Activated gamma-delta T cell treated with Interleukin-2 at 50 U/mL for 16 hours (primary cell): ENCODE measurements at places on chromosomes 1 and 21.

- DNase-seq, result no peak
Measured at GRCh38 chr1:9289711-9290485, 2.8 kb upstream of the SPSB1 start.

DNA sequence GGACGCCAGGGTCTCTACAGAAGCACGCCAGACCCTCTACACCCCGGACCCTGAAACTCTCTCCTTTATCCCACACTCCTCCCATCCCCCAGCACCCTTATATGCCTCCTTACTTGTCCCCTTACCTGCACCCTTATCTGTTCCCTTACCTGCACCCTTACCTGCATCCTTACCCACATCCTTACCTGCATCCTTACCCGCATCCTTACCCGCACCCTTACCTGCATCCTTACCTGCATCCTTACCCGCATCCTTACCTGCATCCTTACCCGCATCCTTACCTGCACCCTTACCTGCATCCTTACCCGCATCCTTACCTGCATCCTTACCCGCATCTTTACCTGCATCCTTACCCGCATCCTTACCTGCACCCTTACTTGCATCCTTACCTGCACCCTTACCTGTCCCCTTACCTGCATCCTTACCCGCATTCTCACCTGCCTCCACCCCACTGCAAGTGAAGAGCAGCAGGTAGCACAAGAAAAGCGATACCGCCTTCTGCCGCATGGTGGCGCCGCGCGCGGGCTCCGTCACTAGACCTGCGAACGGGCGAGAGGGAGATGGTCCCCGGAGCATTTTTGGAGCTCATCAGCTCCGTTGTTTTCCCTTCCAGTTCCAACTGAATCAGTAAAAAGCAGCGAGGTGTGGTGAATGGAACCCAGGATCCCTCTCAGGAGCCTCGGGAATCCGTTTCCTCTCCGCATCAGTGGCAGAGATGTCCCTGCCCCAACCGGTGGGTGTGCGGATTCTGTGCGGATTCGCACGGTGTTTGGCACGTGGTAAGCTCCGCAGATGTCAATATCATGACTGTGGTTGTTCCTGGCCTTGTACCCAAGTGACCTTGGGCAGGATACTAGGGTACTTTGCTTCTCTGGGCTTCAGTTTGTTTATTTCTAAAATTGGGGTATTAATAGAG is 2.9 kb downstream of the IFI6 start:
- peak; percentile 90 for DNase-seq

GRCh38 chr1:151989211-151989862 is 4.3 kb downstream of the S100A10 start:
- peak; percentile 32 for DNase-seq

GRCh38 chr1:52296345-52296744 is 69.7 kb downstream of the CC2D1B start:
- DNase-seq, result no peak

DNA sequence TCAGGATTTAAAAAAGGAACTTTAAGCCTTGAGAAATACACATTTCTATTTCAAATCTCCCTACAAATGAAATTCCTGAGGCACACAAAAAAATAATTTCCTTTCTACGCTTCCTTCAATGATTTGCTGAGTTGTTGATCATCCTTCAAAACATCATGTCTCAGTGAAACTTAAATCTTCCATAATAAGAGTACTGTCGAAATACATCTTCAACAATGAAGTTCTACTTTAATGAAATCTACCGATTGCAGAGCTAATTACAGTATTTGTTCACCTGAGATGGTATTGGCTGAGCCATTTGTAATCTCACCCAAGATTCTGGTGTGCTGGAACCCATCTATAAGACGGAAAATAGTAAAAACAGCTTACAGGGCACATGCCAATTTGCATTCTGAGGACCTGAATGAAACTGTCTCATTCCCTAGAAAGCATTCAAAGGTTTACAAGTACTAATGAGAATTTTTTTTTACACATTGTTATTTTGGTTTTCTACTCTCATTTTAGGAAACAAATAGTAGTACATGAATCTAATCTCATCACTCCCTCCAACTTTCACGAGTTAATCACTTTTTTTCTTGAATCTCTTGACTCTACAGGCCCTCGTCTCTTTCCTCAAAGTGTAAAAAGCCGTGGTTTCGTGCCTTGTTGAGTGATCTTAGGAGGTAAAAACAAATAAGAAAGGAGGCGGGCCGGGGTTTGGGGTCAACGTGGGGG is 1.1 kb downstream of the CHML start:
- DNase-seq, result no peak

GRCh38 chr1:14952626-14953314 is 200.8 kb upstream of the TMEM51 start:
- DNase-seq, result no peak

GRCh38 chr1:228152918-228153258 is 3.2 kb downstream of the GJC2 start:
- DNase-seq, result no peak

DNA sequence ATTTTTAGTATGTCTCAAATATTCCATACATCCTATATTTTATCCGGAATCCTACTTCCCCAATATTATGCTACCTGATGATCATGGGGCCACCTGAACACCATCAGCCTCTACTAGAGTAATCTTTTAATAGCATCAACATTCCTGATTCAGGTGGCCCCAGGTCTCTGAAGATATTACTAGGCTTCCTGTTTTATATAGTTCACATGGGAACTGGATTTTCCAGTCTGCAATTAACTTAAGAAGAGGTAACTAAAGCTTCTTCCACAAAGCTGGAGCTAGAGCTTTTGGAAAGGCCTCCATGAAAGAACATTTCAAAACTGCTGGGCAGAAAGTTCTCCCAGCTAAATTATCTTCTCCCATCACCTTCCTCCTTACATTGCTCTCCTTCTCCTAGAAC is 72.3 kb upstream of the ADAM30 start:
- no peak for DNase-seq

DNA sequence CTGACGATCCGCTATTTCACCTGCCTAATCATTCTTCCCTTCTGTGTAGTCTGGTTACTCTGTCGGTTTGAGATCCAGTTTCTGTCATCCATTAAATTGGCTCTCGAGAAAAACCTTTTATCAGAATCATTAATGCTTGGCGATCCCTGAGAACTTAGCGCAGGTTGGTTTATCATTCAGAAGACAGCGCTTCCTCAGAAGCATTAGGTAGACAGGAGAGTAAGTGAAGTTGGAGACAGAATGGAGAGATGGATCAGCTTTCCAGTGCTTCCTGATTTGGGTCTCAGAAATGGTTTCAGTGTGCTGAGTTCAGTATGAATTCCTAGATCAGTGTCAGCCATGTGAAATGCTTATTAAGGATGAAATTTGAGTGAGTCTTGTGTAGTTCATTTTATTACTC is 1.3 kb downstream of the USP1 start:
- no peak for DNase-seq

DNA sequence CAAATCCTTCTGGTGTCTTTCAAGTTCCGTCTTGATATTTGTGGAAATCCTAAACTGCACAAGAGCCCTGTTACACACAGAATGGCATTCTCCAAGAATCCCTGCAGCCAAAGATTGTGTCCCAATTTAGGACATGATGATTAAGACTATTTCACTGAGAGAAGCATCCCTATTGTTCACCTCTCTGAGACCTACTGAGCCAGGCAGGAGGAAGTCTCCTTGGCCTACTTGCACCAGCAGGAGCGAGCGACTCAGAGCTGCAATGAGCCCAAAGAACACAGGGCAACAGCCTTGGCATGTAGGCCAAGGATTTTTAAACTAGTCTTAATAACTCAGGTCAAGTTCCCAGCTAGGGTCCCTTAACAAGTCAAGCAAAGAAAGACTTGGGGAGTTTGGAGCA is 79.4 kb upstream of the RUNX1 start:
- no peak for DNase-seq

- DNase-seq, result no peak
Measured at GRCh38 chr1:47881505-47882442, 115.4 kb downstream of the TRABD2B start.

GRCh38 chr1:115609021-115609420 is 32.7 kb upstream of the VANGL1 start:
- DNase-seq, result no peak

DNA sequence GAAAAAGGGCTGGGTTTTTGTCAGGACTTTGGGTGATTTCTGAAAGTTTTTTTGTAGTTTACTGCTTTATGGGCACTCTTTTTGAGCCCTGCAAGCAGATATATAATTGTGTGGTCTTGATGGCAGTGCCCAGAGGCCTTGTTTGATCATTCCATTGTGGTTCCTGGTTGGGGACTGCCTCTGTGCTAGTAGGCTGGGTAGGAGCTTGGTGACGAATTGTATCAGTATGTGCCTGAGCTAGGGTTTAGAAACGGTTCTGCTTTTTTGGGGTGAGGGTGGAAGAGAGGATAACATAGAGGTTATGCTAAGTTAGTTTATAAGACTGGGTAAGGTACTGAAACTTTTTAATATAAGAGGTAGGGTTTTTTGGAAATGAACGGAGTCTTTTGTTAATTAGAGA is 139.7 kb upstream of the ETV3 start:
- no peak for DNase-seq

DNA sequence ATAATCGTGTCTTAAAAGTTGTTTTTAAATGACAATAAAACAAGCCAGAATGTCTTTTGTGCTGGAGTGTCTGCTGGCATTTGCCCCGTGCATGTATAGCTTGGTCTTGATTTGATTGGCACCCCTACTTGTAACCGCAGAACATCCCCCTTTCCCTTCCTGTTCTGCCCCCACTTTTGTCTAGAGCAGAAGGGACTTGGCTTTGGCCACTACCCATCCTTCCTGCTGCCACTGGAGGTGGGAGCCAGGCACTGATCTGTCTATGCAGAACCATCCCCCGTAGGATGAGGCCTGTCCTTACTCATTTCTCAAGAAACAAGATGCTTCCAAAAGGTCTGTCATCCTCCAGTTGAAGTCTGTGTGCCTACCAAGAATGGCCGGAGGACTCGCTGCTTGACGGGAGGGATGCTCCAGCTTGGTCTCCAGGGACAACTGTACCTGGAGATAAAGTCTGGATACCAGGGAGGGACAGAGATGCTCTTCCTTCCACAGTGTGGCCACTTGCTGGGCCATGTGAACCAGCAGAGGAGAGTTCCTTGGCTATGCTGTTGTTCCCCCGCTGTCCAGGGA is 1.1 kb upstream of the SLC27A3 start:
- DNase-seq, result no peak

GRCh38 chr1:26049531-26050247 is 3.8 kb upstream of the SLC30A2 start:
- no peak for DNase-seq

DNA sequence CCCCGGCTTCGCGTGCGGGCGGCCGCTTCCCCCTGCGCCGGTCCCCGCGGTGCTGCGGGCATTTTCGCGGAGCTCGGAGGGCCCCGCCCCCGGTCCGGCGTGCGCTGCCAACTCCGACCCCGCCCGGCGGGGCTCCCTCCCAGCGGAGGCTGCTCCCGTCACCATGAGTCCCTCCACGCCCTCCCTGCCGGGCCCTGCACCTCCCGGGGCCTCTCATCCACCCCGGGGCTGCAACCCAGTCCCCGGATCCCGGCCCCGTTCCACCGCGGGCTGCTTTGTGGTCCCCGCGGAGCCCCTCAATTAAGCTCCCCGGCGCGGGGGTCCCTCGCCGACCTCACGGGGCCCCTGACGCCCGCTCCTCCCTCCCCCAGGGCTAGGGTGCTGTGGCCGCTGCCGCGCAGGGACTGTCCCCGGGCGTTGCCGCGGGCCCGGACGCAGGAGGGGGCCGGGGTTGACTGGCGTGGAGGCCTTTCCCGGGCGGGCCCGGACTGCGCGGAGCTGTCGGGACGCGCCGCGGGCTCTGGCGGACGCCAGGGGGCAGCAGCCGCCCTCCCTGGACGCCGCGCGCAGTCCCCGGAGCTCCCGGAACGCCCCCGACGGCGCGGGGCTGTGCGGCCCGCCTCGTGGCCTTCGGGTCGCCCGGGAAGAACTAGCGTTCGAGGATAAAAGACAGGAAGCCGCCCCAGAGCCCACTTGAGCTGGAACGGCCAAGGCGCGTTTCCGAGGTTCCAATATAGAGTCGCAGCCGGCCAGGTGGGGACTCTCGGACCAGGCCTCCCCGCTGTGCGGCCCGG is 159.2 kb downstream of the RUNX1 start:
- DNase-seq, result peak; percentile 64

DNA sequence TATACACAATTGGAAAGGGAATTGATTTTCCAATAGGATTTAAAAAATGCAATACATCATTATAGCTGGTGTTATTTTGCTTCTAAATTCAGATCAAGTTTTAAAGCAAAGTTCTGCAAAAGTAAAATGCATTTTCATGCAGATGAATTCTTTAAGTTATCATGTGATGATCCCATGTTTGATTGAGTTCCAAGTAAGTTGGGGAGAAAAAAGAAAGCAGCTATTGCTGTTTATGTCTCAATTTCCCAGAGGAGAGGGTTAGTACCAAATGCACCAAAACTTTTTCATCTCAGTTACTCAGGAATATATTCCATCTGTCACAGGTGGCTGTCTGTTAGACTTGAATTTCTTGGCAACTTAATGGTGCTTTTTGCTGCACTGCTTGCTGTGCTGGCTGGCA is 29.7 kb downstream of the HSPA13 start:
- no peak for DNase-seq

DNA sequence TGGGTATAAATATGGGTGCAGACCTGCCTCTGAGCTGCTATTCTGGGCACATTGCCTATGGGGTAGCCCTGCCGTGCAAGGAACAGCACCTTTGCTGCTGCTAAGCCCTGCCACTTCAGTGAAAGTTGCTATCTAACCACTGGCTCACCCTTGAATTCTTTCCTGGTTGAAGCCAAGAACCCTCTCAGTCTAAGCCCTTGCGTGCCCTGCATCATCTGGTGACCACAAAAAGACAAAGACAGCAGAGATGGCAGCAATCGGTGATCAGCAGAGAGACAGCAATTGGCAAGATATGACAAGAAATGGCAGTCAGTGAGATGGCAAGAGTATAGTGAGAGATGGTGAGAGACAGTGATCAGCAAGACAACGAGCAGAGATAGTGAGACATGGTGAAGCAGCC is 418.3 kb downstream of the MATN1 start:
- no peak for DNase-seq

GRCh38 chr1:19353596-19353995 is 41.5 kb downstream of the SLC66A1 start:
- no peak for DNase-seq

DNA sequence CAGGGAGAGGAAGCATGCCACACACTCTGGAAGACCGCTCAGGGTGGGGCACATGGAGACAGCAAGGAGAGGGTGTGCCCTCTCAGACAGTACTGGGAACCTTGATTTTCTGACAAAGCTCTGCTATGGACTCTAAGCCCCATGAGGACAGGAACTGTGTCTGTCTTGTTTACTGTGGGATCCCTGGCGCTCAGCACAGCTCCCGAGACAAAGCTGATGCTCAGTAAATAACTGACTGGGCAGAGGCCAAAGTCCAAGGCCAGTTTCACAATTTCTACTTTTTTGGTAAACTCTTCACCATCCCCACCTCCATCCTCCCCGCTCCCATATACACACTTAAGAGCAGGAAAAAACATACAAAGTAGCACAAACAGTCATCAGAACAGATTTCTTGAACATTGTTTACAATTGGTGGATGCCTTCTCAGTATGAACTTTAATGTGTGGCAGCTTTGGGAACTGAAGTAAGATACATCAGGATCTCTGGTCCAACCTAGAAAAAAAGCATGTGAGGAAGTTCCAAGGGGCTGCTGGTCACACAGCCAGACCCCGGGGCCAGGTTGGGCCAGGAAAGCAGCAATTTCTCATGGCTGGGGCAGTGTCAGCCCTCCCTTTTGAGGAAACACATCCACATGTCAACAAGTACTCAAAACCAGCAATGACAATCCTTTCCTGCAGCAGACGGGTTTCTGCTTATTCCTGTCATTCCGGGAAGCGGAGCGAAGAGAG is 5.6 kb upstream of the AHCYL1 start:
- DNase-seq, result no peak
